IPS DF 6.9 (cell line): ENCODE measurements at places on chromosomes 16 and 17.

- no peaks in the 10 kb centered on the region for H3K27me3 ChIP-seq
- no peak overlapping the region for H3K4me3 ChIP-seq
- H3K4me1 ChIP-seq, result 0 out of 2 replicates have a peak, but pooled peaks cover 1% of the 10 kb centered on the region
These were observed 249.5 kb downstream of the CA10 start for GRCh38 chr17:51908841-51909537.

GRCh38 chr17:2709183-2709661 is 2.3 kb downstream of the CLUH start:
- no peak overlapping the region for H3K27ac ChIP-seq
- H3K27me3 ChIP-seq, result no peaks in the 10 kb centered on the region
- H3K4me3 ChIP-seq, result no peak overlapping the region
- DNase-seq, result no peak
- peaks cover 6% of the 10 kb centered on the region for H3K4me1 ChIP-seq
- H3K36me3 ChIP-seq, result no peaks in the 10 kb centered on the region; the same call in 1 of the 2 replicates

GRCh38 chr17:47690121-47690520 is 3.8 kb upstream of the TBKBP1 start:
- H3K4me1 ChIP-seq, result peaks cover 14% of the 10 kb centered on the region; the same call in 1 of the 2 replicates
- no peak for DNase-seq
- no peak overlapping the region for H3K27ac ChIP-seq
- H3K36me3 ChIP-seq, result no peaks in the 10 kb centered on the region

GRCh38 chr17:33639103-33639880 is 346.2 kb upstream of the ASIC2 start:
- DNase-seq, result no peak
- H3K27me3 ChIP-seq, result no peaks in the 10 kb centered on the region
- H3K4me3 ChIP-seq, result no peak overlapping the region
- no peak overlapping the region for H3K27ac ChIP-seq

- no peak overlapping the region for H3K27ac ChIP-seq
- H3K36me3 ChIP-seq, result no peaks in the 10 kb centered on the region
- H3K27me3 ChIP-seq, result no peaks in the 10 kb centered on the region
- no peak overlapping the region for H3K4me3 ChIP-seq
These were observed 19.3 kb downstream of the TSPOAP1 start for GRCh38 chr17:58308985-58309917.

- no peak overlapping the region for H3K27ac ChIP-seq
- H3K4me1 ChIP-seq, result no peaks in the 10 kb centered on the region
- no peak overlapping the region for H3K4me3 ChIP-seq
- H3K36me3 ChIP-seq, result no peaks in the 10 kb centered on the region
These were observed 167.4 kb downstream of the PITPNC1 start for GRCh38 chr17:67544364-67544955.

DNA sequence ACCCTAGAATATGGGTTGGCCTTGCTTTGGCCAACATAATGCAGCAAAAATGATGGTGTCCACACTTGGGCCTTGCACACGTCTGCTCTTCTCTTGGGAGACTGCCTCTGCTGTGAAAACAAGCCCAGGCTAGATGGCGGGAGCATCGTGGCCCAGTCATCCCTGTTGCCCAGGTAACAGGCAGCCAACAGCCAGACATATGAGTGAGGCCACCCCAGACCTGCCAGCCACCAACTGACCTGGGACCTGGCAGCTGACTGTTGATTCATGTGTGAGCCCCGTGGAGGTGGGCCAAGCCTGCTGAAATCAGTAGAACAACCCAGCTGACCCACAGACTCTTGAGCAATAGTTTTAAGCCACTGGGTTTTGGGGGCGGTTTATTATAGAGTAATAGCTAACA is 39.4 kb upstream of the CDH3 start:
- no peaks in the 10 kb centered on the region; the same call in 1 of the 2 replicates for H3K4me1 ChIP-seq
- H3K4me3 ChIP-seq, result no peak overlapping the region
- no peaks in the 10 kb centered on the region for H3K36me3 ChIP-seq

DNA sequence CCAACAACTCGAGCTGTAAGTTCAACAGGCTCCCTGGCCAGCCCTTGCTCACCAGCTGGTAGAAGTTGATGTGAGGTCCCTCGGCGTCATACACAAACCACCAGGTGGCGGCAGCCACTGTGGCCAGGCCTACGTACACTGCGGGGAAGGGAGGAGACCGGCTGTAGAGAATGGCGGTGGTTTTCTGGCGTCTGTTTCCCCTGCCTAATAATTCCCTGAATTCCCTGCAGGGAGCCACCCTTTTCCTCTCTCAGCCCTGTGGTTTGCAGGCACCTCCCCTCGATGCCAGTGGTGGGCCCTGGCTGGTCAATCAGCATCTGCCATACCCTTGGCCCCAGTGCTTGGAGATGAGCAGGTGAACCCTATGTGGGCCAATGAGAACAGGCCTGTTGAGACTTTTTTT is 18.9 kb upstream of the P2RX1 start:
- no peaks in the 10 kb centered on the region for H3K27me3 ChIP-seq
- DNase-seq, result peak; percentile 54
- no peak overlapping the region for H3K27ac ChIP-seq
- 0 out of 2 replicates have a peak, but pooled peaks cover 5% of the 10 kb centered on the region for H3K36me3 ChIP-seq
- no peak overlapping the region for H3K4me3 ChIP-seq
- no peaks in the 10 kb centered on the region for H3K4me1 ChIP-seq

DNA sequence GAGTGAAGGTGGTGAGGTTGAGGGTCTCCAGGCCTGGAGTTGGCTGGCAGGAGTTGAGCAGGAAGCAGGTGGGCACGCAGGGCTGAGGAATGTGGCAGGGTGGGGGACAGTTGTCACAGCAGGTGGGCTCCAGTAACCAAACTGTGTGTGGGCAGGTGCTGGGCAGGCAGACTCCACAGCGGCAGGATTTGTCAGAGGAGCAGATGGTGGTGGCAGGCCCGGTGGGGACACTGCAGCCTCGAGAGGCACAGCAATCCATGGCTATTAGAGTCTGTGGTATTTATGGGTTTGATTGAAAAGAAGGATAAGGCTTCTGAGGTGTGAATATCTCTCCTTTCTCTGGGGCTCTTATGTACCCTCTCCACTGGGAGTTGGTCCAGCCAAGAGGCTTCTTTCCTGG is at the start of gene KRTAP3-3:
Gene KRTAP3-3, minus strand, starts transcription at position 326 of the 400 bp plus-strand sequence. Its CDS starts 67 bp downstream, at position 259.
- no peaks in the 10 kb centered on the region for H3K27me3 ChIP-seq
- no peaks in the 10 kb centered on the region; the same call in 1 of the 2 replicates for H3K4me1 ChIP-seq
- H3K36me3 ChIP-seq, result no peaks in the 10 kb centered on the region
- H3K27ac ChIP-seq, result no peak within 1 kb of the TSS

DNA sequence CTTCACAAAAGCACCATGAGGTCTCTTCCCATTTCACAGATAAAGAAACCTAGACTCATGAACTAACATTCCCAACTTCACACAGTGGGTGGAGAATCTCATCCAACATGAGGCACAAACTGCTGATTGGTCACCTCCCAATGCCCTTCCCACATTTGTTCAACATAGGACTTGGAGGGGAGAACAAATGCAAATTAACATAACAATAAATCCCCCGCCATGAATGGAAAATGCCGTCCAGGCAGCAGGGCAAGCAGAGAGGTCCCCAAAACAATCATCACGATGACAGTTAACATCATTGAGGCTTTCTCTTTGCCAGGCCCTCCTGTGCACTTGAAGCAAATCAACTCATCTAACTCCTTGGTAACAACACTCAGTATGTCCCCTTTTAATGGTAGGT is 185.3 kb downstream of the TMEM132E start:
- H3K27ac ChIP-seq, result no peak overlapping the region
- DNase-seq, result peak; percentile 27
- H3K4me3 ChIP-seq, result no peak overlapping the region
- H3K27me3 ChIP-seq, result no peaks in the 10 kb centered on the region

DNA sequence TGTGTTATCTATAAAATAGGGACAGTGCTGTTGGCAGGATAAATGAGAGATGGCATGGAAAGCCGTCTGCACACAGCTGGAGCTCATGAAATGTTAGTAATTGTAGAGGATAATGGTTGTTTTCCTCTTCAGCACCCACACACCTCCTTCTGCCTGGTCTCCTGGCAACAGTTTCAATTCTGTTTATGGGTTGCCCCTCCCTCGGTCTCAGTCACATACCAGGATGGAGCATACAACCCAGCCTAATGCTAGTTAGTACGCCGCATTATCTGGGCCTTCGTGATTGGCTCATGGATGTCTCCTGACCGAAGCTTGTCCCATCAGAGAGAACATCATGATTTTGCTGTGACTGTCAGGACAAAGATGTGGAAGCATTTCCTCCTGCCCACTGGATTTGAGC is 126.2 kb upstream of the WSCD1 start:
- no peaks in the 10 kb centered on the region for H3K36me3 ChIP-seq
- no peak overlapping the region for H3K27ac ChIP-seq
- no peaks in the 10 kb centered on the region for H3K27me3 ChIP-seq
- no peak overlapping the region for H3K4me3 ChIP-seq
- no peaks in the 10 kb centered on the region for H3K4me1 ChIP-seq
- no peak for DNase-seq

DNA sequence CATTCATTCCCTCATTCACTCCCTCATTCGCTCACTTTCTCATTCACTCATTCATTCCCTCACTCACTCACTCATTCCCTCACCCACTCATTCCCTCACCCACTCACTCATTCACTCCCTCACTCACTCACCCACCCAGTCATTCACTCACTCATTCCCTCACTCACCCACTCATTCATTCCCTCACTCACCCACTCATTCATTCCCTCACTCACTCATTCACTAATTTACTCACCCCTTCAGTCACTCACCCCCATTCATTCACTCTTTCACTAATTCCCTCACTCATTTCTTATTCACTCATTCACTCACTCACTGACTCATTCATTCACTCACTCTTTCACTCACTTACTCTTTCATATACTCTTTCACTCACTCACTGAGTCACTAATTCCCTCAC is 303.1 kb downstream of the C16orf95 start:
- H3K27ac ChIP-seq, result no peak overlapping the region
- no peaks in the 10 kb centered on the region for H3K27me3 ChIP-seq
- DNase-seq, result no peak
- no peak overlapping the region for H3K4me3 ChIP-seq

- no peaks in the 10 kb centered on the region for H3K27me3 ChIP-seq
- no peaks in the 10 kb centered on the region; the same call in 1 of the 2 replicates for H3K36me3 ChIP-seq
- H3K4me3 ChIP-seq, result no peak overlapping the region
- DNase-seq, result no peak
- H3K27ac ChIP-seq, result no peak overlapping the region
- no peaks in the 10 kb centered on the region for H3K4me1 ChIP-seq
These were observed 18.3 kb downstream of the NQO1 start for GRCh38 chr16:69707920-69708683.

- no peak for DNase-seq
- peaks cover 32% of the 10 kb centered on the region for H3K27me3 ChIP-seq
- H3K4me3 ChIP-seq, result peak overlapping the region; percentile 27; the same call in 1 of the 2 replicates
- H3K27ac ChIP-seq, result no peak overlapping the region
- H3K36me3 ChIP-seq, result no peaks in the 10 kb centered on the region
These were observed 1.0 kb downstream of the FZD2 start for GRCh38 chr17:44558334-44558709.

- no peak for DNase-seq
- H3K4me3 ChIP-seq, result no peak overlapping the region; the same call in 1 of the 2 replicates
- peaks cover 10% of the 10 kb centered on the region for H3K36me3 ChIP-seq
- H3K4me1 ChIP-seq, result peaks cover 6% of the 10 kb centered on the region
- no peak overlapping the region for H3K27ac ChIP-seq
These were observed 27.9 kb downstream of the SREBF1 start for GRCh38 chr17:17808706-17809432.

DNA sequence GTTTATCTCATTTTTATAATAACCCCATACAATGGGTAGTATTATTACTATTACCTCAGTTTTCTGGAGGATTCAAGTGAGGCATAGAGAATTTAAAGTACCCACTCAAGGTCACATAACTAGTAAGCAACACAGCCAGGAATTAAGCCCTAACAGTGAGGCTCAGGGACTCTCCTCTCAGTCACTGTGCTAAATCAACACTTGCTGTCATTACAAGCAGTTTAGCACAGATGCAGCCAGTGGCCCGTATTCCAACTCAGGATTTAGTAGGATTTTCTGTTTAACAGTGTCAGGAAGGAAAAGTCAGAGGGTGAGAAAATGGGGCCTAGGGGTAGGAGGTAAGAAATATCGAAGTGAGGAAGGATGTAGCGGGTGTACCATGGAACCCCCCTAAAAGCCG is 536.9 kb downstream of the TMEM114 start:
- no peak overlapping the region for H3K4me3 ChIP-seq
- H3K27me3 ChIP-seq, result no peaks in the 10 kb centered on the region
- no peaks in the 10 kb centered on the region for H3K36me3 ChIP-seq
- no peaks in the 10 kb centered on the region for H3K4me1 ChIP-seq
- no peak for DNase-seq

DNA sequence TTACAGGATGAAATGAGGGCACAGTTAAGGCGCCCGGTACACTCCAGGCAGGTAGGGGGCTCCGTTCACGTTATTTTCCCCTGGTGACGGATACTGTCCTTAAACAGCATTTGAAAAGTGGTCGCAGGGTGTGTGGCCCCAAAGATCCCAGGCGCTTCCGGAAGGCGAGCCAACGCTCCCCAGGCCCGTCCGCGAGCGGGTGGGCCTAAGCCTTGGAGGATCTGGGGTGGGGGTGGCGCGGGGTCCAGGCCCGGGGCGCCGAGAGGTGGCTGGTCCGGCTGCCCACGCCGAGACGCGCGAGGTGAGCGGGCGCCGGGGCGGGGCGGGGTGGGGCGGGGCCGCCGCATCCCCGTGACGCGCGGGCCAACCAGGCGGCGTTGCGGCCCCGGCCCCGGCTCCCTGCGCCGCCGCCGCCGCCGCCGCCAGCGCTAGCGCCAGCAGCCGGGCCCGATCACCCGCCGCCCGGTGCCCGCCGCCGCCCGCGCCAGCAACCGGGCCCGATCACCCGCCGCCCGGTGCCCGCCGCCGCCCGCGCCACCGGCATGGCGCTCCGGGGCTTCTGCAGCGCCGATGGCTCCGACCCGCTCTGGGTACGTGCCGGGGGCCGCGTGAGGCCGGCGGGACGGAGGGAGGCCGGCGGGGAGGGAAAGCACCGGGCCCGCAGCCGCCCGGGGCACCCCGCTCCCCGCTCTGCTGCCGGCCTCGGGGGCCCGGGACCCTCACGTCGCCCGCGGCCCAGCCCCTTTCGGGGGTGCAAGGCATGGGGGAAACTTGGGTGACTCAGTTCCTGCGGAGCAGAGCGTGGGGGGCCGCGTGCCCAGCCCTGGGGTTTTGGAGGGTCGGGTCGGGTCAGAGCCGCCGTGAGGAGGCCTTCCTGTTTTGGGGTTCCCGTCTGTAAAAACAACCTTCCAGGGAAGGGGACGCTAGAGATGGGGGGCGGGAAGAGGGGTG is at the start of gene ABCC1:
Gene ABCC1, plus strand, starts transcription at position 407 of the 951 bp plus-strand sequence. Its CDS starts 136 bp downstream, at position 543.
- no peaks in the 10 kb centered on the region for H3K36me3 ChIP-seq
- H3K27ac ChIP-seq, result no peak within 1 kb of the TSS
- DNase-seq, result no peak

DNA sequence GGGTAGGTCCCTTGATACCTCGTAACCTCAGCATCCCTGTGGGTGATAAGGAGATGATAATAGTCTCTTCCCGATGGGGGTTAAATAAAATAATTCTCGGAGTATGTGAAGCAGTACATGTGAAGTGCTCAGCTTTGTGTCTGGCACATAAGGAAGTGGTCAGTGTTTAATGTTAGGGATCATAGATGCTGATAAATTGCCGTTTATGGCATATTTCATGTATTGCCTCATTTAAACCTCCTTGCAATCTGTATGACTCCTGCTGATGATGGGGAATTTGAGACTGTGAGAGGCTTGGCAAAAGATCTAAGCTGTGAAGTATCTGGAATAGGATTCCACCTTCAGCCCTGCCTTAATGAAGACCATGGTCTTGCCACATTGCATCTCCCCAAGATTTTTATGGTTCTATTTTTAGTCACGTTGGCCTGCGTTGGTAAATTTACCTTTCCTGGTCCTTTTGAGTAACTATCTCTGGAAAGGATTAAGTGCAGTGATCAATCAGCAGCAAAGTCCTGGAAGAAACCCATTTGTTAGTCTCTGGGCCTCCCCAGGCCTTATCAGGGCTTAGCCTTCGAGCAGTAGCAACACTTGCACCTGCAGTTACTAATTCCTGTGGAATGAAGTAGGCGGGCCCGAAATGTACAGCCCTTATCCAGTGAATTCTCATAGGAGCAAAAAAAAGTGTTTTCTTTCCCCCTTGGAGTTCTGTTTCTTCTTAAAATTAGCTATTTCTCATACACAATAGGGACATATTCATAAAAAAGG is 144.9 kb downstream of the WWOX start:
- H3K27ac ChIP-seq, result no peak overlapping the region
- DNase-seq, result no peak
- no peaks in the 10 kb centered on the region for H3K27me3 ChIP-seq
- H3K36me3 ChIP-seq, result no peaks in the 10 kb centered on the region
